ENCODE measurements at places on chromosomes 16 and 17. TPM values are rescaled to one million over a fixed set of nuclear protein-coding genes. Genes with fewer than 3 reads are reported as not detected.

The OR1F1 gene
- total RNA-seq: 0.38 TPM

The LDHD gene
- total RNA-seq: 1.1 TPM

The ABCA6 gene
- 0.23 TPM for total RNA-seq

The THAP11 gene
- total RNA-seq: 43.3 TPM

The COPZ2 gene
- total RNA-seq: 12.3 TPM

The HLF gene
- 0.42 TPM for total RNA-seq

All from A549 treated with RU486 at 1 μM for 4 hours (cell line).